ENCODE measurements at places on chromosomes 6 and 20.
A peak's percentile ranks its signal among the peaks of the same experiment; 100 is the strongest.

DNA sequence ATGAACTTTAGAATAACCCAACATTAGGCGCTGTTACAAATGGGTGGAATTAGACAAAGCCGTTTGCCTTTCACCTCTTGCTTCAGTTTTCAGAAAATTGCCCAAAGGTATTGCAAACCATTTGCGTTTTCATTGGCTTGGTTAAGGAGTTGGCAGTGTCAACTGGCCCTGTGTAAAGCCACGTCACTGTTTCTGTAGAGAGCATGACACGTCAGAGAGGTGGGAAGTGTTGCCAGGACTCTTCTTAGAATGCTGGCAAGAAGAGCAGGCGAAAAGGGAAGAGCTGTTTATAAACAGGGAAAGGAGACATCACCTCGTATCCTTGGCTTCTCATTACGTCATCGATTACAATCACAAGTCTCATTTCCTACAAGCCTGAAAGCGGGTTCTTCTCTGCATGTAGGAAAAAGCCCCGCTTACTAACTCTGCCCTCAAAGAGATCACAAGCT is 4.2 kb upstream of the IRF4 start:
- DNase-seq = no peak

- no peak for DNase-seq
These were observed 183.0 kb downstream of the TASP1 start for GRCh38 chr20:13455713-13456112.

DNA sequence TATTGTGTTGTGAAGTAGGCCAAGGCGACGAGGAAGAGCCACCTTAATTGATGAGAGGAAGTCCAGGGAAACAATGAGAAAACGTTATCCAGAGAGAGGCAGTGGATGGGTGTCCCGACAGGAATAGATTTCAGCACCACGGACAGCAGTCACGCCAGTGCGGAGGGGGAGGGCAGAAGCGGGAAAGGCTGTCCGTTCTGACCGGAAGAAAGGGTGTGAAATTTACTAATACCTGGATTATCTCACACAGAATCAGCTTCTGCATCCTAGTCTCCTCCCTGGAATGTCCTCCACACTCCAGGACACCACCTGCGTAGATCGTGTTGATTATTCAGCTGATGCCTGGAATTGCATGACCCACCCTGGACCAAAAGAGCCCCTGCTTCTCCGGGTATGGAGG is 7.4 kb upstream of the BPIFA3 start:
- DNase-seq = peak; percentile 5

DNA sequence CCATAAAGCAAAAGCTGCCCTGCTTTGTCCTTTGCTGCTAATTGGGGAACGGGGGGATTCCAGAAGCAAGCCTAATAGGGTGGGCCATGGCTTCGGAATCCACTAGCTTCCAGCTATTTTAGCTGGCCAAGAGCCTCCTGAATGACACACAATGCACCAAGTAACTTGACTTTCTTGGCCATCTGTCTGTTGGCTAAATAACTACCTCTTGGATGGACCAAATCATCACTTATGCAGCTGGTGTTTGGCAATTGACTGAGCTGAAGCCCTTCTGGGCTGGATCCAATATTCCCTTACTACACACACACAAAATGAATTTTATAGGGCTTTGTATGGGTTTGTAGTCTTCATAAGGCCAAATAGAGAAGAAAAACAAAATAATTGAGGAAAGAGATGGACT is 8.8 kb upstream of the CBLN4 start:
- DNase-seq = no peak

DNA sequence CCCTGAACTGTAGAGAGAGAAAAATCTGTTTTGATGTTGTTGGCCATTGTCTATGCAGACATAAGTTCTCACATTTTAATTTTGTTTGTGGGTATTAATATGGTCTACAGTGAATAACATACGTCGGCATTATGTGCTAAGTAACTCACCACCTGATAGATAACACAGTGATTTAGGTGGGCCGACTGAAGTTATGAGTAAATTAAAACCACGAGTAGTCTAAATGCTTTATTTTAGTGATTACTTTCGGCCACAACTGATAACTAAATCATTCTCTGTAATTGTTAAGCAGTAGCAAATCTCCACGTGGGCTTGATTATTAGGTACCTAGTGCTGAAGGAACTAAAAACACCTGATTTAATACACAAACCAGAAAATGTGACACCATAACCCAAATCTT is 1.1 kb downstream of the DOP1A start:
- no peak for DNase-seq

DNA sequence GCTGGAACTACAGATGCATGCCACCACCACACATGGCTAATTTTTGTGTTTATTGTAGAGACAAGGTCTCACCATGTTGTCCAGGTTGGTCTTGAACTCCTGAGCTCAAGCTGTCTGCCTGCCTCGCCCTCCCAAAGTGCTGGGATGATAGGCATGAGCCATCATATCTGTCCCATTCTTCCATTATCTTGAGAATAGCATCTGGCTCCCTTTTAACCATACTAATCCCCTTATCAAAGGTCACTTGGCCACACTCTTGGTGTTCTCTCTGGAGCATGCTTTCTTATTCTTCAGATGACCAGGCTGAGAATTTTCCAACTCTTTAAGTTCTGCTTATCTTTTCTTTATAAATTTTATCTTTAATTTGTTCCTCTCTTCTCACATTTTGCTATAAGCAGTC is 15.9 kb upstream of the TRERF1 start:
- DNase-seq = no peak

GRCh38 chr6:162198925-162199324 is 528.6 kb downstream of the PRKN start:
- DNase-seq = no peak

DNA sequence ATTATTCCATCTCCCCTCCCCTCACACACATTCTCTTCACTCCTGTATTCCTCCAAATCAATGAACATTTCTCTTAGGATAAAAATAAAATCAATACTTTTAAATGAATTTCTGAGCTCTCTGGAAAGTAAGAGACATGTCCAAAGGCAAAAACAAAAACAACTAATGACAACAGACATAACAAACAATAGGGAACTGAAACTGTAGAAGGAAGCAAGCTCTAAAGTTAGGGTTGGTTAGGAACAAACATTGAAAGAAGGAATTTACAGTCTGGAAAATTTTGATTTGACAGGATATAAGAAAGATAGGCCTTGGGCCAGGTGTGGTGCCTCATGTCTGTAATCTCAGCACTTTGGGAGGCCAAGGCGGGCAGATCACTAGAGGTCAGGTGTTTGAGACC is 17.5 kb upstream of the MYCT1 start:
- DNase-seq = no peak

DNA sequence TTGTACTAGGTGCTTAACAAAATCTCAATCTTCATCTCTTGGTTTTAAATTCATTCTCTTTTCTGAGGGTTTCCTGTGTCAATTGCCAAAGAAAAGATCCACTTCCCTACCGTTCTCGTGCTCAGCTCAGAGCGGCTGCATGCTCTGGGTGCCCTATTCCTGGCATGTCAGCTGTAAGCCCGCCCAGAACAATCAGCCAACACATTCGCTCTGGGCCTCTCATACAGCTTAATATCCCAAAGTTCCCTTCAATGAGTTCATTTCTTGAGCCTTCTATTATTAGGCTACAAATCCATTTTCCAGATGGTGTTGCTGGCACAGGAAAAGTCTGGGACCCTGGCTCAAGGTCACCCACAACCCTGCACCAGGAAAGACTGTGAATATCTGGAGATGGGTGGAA is 24.3 kb upstream of the LRFN2 start:
- DNase-seq = no peak

DNA sequence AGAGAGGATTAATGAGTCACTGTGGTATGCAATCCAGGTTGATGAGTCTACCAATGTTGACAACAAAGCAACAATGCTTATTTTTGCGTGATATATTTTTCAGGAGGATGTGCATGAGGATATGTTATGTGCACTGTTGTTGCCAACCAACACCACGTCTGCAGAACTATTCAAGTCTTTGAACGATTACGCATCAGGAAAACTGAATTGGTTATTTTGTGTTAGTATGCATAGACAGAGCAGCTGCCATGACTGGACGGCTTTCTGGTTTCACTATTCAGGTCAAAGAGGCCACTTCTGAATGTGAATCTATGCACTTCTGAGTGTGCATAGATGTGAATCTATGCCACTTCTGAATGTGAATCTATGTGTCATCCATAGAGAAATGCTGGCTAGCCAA is 134.0 kb upstream of the GRIK2 start:
- no peak for DNase-seq

GRCh38 chr6:28523241-28523622 is 2.4 kb upstream of the GPX5 start:
- DNase-seq = no peak

GRCh38 chr20:1426231-1426849 is 33.5 kb upstream of the FKBP1A start:
- no peak for DNase-seq

GRCh38 chr20:25352746-25353145 is 37.9 kb downstream of the ABHD12 start:
- DNase-seq = no peak

GRCh38 chr20:57616143-57616951 is 3.9 kb downstream of the ZBP1 start:
- DNase-seq = no peak

DNA sequence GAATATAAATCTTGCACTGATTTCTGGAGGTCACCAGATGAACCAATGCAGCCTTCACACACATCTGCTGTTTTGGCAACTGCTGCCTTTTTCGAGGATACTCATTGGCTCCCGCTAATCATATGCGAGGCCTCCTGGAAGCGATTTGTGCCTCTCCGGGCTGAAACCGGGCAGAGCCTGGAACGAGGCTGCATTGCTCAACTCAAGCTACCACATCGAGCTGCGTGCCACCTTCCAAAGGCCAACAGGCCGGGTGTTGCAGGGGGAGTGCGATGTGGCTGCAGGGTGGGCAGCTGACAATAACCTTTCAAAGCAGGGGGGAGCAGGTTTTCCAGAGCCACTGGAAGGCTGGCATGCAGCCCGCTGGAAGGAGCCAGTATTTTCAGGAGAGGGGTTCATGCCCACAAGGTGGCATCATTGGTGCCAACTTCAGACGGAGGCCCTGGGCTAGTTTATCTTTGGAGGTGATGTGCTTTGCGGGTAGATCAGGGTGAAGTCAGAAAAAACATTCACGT is 122.6 kb upstream of the IFNGR1 start:
- peak; percentile 20 for DNase-seq

DNA sequence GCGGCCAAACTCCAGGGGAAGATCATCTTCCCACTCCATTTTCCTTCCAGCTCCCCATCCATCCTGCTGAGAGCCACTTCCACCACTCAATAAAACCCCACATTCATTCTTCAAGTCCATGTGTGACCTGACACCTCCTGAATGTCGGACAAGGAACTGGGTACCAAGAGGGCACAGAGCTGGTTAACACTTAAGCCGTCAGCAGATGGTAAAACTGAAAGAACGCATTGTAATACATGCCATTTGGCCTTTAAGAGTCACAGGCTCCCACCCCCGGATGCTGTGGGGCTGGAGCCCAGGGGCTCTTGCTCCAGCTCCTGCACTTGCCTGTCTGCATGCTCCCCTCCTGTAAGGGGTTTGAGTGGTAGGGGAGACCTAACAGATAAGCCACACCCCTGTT is 753.9 kb downstream of the COL12A1 start:
- no peak for DNase-seq

- no peak for DNase-seq
These were observed 177.0 kb downstream of the BACH2 start for GRCh38 chr6:90119618-90120017.

- DNase-seq = no peak
These were observed 111.0 kb downstream of the PLCB4 start for GRCh38 chr20:9179867-9180266.

- DNase-seq = no peak
These were observed 44.9 kb downstream of the SNX9 start for GRCh38 chr6:157867981-157868380.

GRCh38 chr20:43450841-43451799 is 6.6 kb upstream of the SRSF6 start:
- no peak for DNase-seq

DNA sequence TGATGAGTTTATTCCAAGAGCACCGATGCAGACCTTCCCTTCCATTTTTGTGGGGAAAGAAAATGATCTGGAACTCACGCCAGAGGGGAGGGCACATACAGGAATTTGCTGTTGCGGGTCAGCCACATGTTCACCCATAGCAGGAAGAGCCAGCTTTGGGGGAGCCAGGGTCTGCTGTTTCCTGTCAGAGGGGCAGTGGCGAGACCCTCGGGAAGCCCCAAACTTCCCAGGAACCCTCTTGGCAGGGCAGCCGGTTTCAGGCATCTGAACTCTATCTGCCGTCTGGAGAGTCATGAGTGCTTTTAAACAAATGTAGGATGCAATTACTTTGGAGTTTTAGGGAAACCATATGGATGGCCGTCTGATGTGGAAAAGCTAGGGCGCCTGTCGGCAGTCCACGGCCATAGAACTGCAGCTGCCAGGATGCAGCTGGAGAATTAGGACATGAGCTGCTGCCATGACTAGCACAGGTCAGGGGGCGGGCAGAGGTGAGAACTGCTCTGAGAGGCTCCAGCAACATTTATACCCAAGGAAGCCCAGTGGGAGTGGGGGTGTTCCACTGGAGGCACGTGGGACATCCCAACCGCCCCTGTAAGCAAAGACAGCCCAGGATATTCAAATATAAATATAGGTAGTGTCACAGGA is 14.8 kb upstream of the SERPINB9 start:
- no peak for DNase-seq

DNA sequence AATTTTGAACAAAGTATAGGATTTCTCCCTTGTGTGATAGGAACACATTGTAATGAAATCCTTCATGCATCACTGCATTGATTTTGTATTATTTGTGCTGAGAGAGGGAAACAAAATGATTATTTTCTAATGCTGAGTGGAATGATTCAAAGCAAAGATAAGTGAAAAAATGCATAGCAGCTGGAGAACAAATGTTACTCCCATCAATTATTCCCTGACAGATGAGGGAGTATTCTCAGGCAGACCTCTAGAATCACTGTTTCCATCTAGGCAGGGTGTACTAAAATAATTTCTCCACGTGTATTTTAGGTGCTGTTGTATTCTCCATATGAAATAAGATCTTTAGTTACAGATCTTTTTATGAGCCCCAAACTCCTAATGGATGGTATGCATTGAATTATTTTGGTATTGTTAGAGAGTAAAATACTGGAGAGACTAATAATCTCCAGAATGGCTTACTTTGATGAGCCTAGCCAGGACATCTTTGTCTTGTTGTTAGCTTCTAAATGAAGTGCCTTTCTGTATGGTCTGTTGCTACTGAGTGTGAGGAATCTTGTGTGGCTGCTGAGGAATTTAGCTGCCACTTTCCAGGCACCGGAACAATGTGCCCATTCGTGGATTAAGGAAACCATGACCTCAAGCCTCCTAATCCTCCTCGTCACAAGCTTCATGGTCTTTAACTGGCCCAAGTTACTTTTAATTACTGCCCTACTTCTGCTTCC is 39.6 kb downstream of the RNF217 start:
- no peak for DNase-seq

DNA sequence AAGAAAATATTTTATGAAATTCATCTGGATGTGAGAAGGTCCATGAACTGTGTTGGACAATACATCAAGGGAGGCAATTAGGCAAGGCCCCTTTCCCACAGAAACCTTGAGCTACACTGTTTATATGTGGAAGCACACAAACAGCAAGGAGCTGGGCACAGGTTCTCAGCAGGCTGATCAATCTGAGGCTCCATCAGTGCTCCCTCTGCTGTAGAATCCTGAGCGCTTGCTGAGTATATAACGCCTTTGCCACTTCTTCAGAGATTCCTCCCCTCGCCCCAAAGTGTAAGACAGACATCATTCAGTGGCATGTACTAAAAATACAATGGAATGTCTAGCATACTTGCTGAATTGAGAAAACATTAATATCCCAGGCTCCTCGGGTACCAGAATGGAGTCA is 146.9 kb downstream of the PRKN start:
- DNase-seq = no peak

- peak; percentile 28 for DNase-seq
These were observed 252.8 kb downstream of the CDH26 start for GRCh38 chr20:60210779-60211617.

- no peak for DNase-seq
These were observed 1.1 kb downstream of the SYNJ2 start for GRCh38 chr6:157982563-157983405.
